Right forelimb (tissue), 1 donor: ENCODE measurements at places on chromosomes 2 and 18.

DNA sequence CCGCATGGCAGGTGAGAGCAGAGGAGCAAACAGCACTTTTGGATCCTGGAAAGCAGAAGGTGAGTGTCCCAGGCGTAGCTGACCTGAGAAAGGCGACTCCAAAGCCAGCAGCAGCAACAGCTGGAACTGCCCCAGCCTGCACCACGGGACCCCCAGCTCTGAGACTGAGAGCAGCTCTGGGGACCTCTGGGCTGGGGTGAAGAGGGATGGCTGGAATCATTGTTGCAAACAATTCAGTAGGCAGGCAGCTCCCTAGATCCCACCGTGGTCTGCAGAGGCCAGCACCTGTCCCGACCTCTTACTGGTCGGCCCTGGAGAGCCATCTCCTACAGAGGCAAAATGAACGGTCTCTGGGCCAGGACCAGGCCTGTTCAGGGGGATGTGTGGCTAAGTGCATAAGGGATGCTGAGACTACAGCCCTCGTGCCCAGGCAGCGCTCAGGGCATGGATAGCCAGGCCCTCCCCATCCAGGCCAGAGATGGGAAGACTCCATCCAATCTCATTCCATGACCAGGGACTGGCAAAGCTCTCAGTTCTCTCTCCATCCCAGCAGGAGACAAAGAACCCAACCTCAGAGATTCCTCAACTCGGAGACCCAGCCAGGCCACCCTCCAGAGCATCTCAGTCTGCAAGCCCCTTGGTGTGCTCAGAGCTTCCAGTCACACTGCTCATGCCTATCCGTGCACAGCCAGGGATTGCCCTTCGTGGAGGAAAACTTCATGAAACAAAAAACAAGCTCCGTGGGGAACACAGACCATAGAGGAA, 38.2 kb upstream of the ALPP start:
- DNase-seq = no peak

DNA sequence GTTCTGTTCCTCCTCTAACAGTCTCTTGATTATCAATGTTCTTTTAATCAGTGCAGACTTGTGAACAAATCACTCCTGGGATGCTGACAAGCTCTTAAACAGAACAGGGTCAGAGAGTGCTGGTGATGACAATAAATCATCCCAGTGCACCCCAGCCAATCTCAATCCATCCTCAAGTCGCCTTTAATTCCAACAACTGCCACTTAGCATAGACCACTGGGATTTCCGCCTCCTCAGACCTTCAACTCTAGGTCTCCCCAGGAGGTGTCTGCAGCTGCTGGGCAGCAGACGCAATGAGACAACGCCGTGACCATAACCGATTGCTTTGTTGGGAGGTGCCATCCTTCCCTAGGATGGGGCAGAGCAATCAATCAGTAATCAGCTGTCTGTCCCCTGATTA, 184.2 kb upstream of the ACAA2 start:
- no peak for DNase-seq

DNA sequence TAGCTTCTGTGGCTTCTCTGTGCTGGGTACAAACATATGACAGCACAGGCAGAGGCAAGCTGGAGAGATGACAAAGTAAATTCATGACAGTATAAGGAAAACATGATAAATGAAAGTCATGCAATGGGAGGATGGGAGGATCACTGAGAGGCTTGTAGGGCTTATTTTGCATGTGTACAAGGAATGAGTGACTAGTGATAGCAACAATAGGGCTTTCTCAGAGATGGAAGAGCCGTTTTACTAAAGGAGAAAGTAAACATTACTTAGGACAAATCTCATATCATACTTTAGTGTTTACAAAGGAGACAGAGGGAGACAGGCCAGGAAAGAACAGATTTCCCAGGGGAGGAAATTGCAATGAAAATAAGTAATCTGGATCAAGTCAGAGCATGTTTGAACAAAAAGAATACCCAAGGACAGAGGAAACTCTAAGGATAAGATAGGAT, 82.5 kb upstream of the RBMS1 start:
- no peak for DNase-seq

GRCh38 chr2:223273995-223274394, 222.0 kb downstream of the KCNE4 start:
- DNase-seq = no peak

DNA sequence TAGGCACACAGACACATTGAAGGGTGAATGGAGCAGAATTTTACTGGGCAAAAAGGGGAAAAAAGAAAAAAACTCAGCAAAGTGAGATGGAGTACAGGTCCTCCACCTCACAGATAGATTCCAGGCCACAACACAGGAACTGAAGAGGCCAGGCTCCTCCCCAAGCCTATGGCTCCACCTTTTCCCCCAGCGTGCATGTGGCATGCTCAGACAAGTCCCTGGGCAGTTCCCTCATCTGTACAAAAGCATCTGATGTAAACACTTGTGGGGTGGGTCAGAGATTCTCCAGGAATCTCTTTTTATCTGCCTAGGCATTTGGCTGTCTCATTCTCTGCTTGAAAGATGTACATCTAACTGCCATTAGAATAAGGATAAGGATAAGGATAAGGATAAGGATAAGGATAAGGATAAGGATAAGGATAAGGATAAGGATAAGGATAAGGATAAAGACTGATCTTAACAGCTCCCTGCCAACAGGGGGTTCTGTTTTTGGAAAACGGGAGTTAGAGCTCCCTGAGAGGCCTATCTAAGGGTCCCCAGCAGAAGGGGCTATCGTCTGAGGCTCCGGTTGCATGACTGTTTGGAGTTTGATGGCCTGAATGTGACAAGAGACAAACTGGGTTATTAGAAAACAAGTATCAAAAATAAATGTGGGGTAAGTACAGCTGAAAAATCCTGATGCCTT, 17.2 kb upstream of the ASXL3 start:
- no peak for DNase-seq

GRCh38 chr2:76517574-76517909, 806.8 kb upstream of the GCFC2 start:
- DNase-seq = no peak

DNA sequence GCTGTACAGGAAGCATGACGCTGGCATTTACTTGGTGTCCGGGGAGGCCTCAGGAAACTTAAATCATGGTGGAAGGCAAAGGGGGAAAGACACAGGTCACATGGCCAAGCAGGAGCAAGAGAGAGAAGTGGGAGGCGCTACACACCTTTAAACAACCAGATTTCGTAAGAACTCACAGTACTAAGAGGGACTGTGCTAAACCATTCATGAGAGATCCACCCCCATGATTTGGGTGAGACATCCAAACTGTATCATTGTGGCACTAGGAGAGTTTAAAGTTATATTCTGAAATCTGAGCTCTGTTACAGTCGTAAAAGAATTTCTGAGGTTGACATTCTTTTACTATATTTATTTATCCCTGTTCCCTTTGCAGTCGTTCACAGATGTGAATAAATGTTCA, 116.6 kb downstream of the ICA1L start:
- DNase-seq = no peak
